NCI-H2029 treated with DMSO at 0.1 percent for 48 hours (cell line): ENCODE measurements at places on chromosomes 7 and 10.

GRCh38 chr10:11407939-11408338 is 203.5 kb downstream of the USP6NL start:
- no peak for DNase-seq

DNA sequence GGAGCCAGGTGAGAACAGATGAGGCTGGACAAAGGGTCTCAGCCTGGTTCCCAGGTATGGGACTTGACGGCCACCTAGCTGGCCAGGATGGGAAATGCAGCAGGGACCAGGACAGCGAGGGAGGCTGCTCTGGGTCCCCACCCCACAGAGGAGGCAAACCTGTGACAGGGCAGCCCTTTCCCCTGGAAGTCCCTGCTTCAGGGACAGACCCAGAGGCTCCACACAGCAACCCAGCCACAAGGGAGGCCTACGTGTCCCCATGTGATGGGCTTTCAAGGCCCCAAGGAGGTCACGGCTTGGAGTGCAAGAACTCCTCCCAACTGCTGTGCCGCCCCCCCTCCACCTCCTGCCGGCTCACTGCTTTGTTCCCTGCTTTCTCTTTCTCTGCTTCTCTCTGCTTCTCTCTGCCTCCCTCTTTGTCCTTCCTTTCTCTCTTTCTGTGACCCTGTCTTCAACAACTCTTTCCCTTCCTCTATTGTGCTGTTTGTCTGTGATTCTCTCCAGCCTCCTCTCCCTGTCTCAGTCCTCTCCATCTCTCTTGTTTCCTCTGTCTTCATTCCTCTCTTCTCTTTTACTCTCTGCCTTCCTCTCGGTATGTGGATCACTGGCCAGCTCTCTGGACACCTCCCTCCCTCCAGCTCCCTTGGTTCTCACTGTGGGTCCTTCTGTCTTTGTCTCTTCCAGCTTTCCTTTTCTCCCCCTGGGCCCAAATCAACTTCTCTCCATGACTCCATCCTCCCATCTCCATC is 9.6 kb upstream of the EIF5AL1 start:
- no peak for DNase-seq

GRCh38 chr7:154684666-154685563 is 318.0 kb downstream of the PAXIP1 start:
- DNase-seq = no peak

DNA sequence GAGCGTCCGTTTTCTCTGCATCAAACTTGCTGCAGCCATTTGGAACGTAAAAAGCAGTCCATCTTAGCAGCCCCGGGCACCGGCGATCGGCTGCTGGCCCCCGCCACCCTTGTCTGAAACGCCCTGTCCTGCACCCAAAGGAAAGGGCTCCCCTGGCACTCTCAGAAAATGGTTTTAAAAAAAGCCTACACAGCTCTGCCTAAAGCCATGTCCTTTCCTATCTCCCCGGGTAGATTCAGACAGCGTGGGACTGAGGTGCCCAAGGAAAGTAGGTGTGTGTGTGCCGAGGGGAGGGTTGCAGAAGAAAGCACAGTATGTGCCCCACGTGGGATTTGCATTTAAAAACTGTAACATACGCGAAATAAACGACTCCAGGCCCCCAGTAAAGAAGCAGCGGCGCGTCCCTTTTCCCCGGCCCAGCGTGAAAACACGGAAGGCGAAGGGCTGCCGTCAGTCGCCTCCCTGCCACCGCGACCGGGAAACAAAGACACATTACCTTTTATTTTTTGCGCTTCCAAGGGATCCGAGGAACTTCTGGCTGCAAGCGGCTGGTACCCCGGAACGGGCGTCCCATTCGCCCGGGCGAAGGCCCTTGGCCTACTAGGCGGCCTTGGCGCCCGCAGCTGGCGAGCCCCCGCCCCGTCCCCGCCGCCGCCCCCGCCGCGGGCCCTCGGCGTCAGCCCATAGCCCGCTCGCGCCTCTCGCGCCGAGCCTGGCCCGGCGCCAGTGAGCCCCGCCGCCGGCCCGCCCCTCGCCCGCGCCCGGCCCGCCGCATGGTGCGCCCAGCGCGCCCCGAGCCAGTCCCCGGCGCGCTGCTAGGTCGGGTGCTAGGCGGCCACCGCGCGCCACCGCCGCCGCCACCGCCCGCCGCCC is 304.6 kb downstream of the PRPF18 start:
- DNase-seq = no peak

GRCh38 chr7:90469554-90469953 is at the start of gene PTTG1IP2:
TSS of gene PTTG1IP2 (plus strand) at chr7:90469639. CDS start at chr7:90469787, 148 bp downstream.
- no peak for DNase-seq

DNA sequence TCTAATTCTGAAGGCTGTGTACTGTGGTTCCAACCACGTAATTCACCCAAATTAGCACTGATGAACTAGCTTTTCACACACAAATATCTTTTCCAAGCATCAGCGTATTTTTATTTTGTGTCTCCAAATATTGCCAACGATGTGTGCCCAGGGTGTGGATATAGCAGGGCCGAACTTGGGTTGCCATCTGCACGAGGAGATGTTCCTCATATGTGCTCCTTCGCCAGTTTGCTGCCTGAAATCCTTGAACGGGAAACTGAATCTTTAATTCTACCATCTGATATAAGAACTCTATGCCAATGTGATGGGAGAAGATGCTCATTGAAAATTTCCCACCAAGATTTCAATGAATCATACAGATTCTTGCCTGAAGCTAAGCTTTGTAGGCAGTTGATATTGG is 121.5 kb upstream of the ZNF438 start:
- no peak for DNase-seq

DNA sequence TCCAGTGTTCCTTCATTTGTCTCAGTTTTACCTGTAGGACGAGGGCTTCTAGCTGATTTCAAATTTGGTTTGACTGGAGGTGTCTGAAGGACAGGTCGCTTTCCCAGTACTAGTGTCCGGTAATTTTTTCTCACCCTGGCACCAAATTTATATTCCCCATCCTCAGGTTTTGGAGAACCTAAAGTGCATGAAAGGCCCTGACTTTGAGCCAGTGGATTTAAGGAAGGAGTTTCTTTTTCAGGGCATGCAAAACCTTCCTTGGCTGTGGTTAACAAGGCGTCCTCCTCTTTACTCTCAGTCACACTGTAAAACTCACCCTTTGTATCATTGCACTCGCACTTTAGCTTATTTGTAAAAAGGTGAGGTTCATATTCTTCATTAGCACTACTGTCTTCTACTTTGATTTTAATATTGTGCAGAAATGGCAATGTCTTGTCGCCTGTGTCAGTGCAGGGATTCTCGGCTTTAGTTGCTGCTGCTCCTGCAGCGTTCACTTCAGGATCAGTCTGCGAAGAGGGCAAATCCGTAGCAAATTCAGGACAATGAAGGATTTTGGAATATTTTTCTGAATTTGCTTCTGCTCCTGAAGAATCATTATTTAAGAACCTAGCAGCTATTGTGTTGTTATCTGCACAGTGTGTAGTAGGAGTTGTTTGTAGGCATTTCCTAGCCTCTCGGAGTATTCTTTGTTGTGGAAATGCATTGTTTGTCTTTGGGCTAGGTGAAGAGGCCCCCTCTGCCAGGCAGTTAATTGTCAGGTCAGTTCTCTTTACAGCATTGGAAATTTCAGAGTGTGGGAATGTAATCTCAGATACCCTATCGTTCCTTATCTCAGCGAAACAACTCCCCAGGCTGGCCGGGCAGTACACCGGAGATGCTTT is 9.9 kb downstream of the SKIDA1 start:
- DNase-seq = no peak

- DNase-seq = no peak
Measured at GRCh38 chr7:22565315-22565811, 65.4 kb upstream of the STEAP1B start.

- DNase-seq = peak; percentile 60
Measured at GRCh38 chr7:67343572-67343971, 346.9 kb downstream of the TYW1 start.

- DNase-seq = no peak
Measured at GRCh38 chr7:79434867-79435266, 18.6 kb downstream of the MAGI2 start.

DNA sequence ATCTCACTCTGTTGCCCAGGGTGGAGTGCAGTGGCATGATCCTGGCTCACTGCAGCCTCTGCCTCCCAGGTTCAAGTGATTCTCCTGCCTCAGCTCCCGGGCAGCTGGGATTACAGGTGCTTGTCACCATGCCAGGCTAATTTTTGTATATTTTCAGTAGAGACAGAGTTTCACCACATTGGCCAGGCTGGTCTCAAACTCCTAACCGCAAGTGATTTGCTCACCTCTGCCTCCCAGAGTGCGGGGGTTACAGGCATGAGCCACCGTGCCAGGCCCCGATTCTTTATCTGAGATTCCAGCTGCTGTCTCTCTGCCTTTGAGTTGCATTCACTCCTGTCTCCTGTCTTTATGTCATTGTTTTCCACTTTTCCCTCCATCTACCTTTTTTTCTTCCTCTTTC is 168.7 kb downstream of the TMEM178B start:
- DNase-seq = no peak

DNA sequence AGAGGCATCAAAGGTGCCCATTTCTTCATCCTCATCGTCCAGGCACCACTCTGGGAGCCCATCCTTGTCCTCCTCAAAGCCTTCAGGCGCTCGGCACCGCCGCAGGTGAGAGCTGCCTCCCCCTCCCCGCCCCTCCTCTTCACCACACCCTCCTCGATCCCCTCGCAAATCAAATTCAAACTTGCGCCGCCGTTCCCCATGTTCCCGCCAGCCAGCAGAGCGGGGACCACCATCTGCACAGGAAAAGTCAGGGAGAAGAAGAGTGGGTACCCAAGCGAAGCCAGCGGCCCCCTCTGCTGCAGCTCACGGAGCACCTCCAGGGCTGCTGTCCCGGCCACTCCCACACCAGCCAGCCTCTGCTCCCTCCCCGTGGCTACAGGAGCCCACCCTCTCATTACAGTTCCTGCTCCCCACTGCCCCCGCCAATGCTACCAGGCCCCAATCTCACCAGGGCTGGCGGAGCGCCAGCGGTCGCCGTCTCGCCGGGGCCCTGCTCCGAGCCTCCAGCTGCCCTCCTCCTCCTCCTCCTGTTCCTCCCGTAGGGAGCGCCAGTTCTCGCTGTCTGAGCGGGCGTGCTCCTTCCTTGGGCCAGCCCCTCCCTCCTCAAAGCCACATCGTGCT is 7.7 kb downstream of the GIGYF1 start:
- DNase-seq = no peak

DNA sequence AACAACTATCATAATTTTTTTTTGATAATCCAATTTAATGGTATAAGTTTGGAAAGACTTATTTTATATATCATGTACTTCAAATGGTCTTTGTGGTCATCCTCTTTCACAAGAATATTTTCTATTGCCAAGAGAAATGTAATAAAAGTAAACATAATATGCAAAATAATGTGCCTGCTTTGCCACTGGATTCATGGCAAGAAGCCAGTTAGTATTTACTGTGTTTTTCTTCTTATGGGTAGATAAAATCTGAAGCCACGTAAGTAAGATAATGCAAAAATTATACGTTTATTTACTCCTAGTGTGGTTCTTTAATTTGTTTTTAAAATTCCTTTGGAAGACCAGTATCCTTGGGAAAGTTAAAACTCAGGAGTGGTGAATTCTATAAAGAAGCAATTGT is 258.5 kb downstream of the ARL4A start:
- no peak for DNase-seq

GRCh38 chr7:127404286-127405072 is 12.0 kb upstream of the ZNF800 start:
- no peak for DNase-seq

- DNase-seq = no peak
Measured at GRCh38 chr7:44497155-44498027, 6.9 kb upstream of the NUDCD3 start.

DNA sequence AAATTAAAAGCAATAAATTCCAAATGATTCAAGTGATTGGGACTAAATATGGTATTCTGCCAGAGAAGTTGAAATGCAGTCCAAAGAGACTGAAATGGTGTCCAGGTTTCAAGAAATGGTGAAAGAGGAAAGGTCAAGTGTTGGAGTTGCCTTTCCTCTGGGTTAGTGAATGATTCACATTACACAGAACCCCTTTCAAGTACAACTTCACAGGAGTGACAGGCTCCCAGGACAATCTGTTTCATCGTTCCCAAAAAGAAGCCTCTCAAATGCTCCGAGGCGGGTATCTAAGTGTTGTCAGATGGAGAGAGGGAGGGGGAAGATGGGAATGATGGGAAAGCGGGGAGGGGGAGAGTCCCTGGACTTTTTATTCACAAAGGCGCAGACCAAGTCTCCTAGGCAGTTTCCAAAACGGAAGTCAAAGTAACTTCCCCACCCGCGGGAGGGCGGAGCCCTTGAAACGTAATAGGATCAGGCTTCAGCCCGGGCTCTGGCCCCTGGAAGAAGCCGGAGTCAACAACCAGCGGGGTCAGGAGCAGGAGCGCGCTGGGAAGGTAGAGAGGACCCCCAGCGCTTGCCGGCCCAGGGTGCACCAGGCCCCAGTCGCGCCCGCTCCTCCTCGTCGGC is 754 bp downstream of the SLC25A13 start:
- DNase-seq = peak; percentile 25

DNA sequence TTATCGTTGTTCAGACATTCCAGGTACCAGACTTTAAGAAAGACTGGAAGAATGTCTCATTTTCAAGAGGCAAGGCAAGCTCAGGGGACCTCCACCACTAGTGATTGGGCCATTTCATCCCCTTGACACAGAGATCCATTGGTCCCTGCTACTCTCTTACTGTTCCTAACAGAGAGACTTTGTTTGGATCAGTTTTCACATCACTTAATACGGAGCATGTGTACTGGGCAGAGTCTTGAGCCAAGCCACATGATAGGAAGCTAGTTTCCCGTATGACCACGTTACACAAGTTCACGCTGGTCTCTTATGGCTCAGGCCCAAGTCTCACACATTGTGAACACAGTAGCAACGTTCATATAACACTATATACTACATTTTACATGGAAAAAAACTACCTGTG is 269.9 kb downstream of the BAMBI start:
- no peak for DNase-seq

DNA sequence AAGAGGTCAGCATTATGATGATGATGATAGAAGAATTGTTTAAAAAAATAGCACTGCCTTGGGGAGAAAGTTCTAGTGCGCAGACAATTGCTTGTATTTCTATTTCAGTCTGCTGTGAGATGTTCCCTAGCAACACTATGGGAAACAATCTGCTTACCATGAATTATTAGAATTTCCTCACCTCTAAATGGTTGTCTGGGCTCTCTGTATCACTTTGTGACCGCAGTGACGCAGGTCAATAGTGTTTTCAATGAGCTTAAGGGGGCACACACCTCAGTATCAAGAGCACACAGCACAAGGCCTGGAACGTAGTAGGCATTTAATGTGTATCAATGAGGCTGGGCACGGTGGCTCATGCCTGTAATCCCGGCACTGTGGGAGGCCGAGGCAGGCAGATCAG is 98.9 kb upstream of the TARP start:
- DNase-seq = no peak

- no peak for DNase-seq
Measured at GRCh38 chr10:125373546-125373945, 213.2 kb upstream of the CTBP2 start.

DNA sequence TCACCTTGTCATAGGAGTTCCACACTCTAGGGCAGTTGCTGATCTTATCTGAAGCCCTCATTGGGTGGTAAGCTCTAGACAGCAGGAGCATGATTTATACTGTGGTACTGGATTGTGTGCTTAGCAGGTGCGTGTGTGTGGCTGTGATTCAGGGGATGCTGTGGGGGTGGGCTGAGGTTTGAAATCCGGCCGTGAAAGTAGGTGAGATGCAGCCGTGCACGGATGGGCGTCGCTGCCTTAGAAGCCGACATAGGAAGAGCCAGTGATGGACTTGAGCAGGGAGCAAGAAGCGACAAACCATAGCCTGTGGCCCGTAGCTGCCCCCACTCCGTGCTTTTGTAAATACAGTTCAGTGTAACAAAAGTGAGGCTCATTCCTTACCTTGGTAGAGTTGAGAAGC is 38.2 kb downstream of the PROSER2 start:
- DNase-seq = no peak

- peak; percentile 40 for DNase-seq
Measured at GRCh38 chr10:122504610-122504950, 43.2 kb downstream of the HTRA1 start.

GRCh38 chr10:108112218-108112617 is 947.7 kb upstream of the SORCS1 start:
- DNase-seq = no peak
